ENCODE measurements at places on chromosomes 3 and 15.

GRCh38 chr15:35545316-35545823 lies 595 bp downstream of the DPH6 start:
- DNase-seq: no peak

- DNase-seq: peak; percentile 31
Measured at GRCh38 chr3:128466840-128467541, at the start of gene DNAJB8. Gene DNAJB8, minus strand, starts transcription at chr3:128466890. Its CDS starts 3,645 bp downstream, at chr3:128463245.

DNA sequence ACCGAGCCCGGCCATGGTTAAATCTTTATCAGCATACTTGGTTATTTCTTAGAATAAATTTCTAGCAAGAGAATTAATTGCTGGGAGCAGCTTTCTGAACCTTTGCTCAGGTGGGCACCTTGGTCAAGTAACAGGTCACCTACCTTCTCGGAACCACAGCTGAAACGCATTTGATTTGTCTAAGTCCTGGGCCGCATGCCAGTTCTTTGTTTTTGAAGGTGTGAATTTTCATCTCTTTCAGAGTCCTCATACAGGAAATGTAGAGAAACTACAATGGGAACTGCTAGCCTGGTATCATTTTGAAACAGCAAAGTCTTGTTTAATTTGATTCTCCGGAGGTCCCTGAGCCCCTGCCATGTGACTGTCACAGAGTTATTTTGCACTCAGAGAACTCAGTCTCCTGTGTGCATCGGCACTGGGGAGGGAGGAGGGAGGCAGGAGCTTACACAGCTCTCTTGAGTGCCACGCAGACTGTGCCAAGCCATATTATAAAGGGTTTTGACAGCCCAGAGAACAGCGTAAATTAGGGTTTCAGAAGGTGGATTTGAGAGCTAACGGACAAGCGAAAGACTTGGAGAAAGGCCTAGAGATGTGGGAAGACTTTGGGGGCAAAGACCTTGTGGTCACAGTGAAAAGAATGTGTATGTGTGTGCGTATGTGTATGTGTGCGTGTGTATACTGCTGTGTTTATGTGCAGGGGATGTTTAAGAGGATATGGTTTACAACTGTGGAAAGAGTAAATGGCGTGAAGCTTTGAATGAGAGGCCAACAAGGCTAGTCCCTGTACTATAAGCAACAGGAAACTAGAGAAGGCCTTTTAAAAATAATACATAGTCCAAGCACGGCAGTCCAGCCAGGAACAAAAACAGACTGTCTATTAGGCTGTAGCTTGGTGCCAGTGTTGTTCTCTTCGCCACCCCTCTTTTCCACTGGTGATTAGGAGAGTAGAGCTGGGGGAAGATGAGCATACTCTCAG lies 61.8 kb upstream of the ATP13A3 start:
- DNase-seq: no peak

DNA sequence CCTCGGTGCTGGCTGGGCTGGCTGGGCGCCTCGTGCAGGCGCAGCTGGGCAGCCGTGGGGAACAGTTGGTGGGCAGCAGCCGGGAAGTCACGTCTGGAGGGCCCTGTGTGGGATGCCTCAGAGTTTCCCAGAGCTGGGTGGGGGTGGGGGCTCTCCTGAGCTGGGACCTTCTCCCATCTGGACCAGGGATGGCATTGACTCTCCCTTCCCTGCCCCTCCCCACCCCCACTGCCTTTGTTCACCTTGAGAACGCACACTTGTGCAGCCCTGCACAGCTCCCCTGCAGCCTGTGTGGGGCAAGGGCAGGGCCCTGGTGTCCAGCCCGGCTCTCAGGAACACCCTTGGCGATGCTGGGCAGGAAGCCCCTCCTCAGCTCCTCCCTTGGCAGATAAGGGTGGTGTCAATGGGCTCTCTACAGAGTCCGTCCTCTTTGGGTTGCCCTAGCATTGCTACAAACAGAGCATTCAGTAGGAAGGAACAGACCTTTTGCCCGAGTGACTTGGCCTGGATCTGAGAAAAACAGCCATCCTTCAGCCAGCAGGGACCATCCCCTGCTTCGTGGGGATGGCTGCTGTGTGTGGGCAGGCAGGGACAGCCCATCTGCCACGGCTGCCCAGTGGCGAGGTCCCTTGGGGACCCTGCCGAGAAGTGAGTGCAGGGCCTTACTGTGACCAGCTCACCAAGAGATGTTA lies 25.5 kb upstream of the KLF13 start:
- no peak for DNase-seq

- no peak for DNase-seq
Measured at GRCh38 chr3:23966328-23966727, 21.2 kb downstream of the NR1D2 start.

DNA sequence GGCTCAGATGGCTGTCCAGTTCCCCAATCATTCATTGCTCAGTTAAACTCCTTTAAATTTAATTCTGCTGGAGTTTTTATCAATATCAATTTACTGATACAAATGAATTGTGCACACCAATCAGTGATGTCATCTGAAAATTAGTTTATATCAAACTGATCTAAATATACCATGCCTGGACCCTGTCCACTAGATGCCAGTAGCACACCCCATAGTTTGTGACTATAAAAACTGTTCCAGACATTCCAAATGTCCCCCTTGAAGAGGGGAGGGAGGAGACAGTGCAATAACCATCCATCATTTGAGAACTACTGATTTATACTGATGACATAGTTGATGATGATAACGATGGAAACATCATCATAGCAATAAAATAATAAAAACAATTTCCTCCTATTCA lies 232.1 kb downstream of the MAGI1 start:
- DNase-seq: no peak

DNA sequence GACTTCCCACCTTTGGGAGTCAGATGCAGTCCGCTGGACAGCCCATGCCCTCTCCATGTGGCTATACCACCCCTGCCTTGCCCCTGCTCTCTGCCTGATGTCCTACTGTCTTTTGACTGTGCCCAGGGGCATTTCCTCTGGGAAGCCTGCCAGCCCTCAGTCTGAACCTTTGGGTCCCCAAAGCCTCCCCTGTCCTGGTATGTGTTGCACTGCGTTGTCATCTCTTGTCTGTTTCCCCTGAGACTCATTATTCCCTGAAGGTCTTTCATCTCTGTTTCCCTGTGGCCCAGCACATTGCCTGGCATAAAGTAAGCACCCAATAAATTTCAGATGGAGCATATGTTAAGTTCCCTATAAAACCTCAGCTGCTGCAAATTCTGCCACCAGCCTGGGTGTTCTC lies 236.6 kb upstream of the CTDSPL start:
- no peak for DNase-seq

GRCh38 chr3:136189043-136189442 lies 7.1 kb downstream of the MSL2 start:
- DNase-seq: no peak

DNA sequence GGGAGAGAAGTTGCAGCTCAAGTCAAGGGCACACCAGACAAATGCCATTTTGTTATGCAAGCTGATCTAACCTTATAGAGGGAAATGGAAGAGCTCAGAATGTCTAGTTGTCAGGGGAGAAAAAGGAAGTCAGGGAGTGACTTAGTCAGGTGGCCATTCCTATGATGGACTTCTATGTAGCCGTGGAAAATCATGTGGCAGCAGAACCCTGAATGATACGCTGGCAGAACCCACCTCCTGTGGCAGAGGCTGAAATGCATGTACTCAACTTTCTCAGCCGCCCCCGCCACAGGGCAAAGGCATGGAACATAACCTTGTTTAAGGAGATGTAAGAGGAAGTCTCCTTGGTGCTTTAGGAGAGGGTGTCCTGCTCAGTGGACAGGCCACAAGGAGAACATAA lies 37.7 kb upstream of the PARL start:
- no peak for DNase-seq

- DNase-seq: no peak
Measured at GRCh38 chr15:40942878-40943277, 10.4 kb upstream of the CHAC1 start.

GRCh38 chr15:51736751-51737521 lies 519 bp downstream of the LYSMD2 start:
- peak; percentile 61 for DNase-seq

GRCh38 chr15:92645731-92646130 lies 9.8 kb downstream of the FAM174B start:
- no peak for DNase-seq

DNA sequence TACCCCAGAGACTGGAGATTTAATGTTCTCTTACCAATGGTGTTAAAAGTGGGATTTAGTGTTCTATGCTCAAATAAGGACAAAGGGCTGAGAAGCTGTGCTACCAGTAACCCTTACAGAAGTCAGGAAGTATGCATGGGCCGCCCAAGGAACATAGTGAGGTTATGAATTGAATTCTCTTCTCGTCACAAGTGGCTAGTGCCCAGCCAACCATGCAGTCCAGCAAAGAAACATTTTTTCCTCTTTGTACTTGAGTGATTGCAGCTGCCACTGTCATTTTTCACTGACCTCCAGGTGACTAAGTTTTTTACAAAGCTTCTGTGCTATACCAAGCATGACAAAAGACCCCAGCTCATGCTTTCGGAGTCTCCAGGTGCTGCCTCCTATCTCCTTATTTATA lies 110.6 kb upstream of the DCBLD2 start:
- DNase-seq: no peak

- no peak for DNase-seq
Measured at GRCh38 chr3:13134166-13134878, 61.1 kb upstream of the IQSEC1 start.

GRCh38 chr3:163476179-163476578 lies 1602.1 kb downstream of the SI start:
- no peak for DNase-seq

DNA sequence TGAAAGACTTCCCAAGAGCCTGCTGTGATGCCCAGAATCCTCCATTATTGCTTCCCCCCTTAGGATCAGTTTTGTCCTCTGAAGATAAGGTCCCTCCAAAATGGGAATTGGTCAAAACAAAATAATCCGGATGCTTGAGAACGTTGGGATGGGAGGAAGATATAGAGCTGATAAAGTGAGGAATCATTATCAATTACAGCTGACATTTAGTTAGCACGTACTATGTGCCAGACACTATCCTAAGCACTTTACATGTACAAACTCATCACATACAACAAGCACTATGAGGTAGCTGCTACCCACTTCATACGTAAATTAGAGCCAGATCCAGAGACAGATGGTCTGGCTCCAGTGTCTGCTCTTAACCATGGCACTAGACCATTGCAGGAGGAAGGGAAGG lies 6.6 kb upstream of the RPP25 start:
- no peak for DNase-seq

- peak; percentile 20 for DNase-seq
Measured at GRCh38 chr3:21484057-21484827, 266.8 kb downstream of the ZNF385D start.

GRCh38 chr3:162012633-162013032 lies 516.0 kb downstream of the OTOL1 start:
- no peak for DNase-seq

GRCh38 chr3:129530251-129530791 lies 1.9 kb downstream of the RHO start:
- no peak for DNase-seq

DNA sequence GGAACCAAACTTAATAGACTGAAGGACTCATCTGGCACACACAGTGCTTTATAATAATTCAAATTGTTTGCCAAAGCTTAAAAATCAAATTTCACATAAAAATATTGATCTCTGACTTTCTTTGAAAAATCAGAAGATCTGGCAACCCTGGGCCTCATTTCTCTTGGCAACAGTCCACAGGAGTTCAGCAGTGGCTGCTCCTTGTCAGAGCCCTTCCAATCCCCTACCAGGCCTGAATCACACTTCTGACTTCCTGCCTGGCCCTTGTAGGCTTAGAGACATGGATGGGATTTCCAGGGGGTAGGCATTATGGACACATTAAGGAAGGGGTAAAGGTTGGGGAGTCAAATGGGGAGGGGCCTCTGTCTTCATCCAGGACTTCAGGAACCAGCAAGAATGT lies 55.5 kb downstream of the PLS1 start:
- no peak for DNase-seq

DNA sequence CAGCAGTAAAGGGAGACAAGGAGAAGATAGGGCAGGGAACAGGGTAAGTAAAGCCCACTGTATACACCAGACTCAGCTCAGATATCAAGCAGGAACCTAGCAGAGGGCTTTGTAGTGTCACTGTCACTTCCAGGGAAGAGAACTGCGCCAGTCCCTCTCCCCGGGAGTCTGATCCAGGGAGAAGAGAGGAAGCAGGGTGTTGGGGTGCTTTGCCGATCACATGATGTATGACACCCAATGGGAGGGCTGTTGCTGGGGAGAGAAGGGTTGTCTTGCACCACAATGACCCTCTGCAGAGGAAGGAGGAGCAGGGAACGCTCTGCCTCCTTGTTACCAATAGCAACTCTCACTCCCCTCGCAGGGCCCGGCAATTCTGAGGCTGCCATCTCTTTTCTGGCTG lies 147.2 kb upstream of the SLC2A2 start:
- no peak for DNase-seq

DNA sequence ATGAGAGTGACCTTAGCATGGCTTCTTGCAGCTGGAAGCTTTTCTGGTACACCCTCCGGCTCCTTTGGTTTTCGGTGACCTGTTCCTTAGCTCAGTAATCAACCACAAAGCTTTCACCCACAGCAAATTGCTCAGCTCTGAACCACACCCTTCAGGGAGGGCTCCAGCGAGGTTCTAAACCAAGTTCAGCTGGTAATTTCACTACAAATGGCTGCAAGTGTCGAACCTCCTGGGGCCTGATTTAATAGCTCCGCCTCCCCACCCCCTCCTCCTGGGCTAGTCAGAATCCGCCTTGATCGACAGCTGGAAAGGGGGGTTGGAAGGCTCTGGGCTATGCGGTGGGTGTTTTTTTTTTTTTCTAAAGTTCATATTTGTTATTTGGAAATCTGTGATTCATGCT lies 150.9 kb upstream of the MCTP2 start:
- no peak for DNase-seq

DNA sequence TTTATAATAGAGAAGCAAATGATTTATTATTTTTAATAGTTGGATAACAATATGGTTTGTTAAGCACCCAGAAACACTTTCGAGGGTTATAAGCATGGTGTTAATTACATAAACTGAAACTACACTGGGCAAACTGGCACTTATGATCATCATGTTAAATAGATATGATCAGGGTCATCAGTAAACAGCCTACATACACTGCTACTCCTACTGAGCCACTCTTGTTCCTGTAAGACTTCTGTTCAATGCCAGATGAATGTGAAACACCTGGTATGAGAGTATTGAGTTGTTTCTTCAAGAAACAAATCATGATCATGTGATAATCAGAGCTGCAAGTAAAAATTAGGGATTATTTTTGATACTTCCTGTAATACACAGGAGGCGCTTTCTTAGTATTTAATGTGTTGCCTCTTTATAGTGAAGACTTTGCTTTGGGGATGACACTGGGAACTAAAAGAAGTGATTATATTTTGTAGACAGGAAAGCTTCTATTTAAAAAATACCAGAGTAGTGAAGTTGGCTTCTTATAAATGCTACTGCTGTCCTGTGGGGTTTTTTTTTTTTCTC lies 32.3 kb upstream of the UTS2B start:
- DNase-seq: peak; percentile 52

Measured in T-helper 2 cell (primary cell).